NCI-H774 (cell line): ENCODE measurements at places on chromosomes 3 and 15.

- DNase-seq, result no peak
Observed at GRCh38 chr3:82078246-82078645, 316.8 kb upstream of the GBE1 start.

DNA sequence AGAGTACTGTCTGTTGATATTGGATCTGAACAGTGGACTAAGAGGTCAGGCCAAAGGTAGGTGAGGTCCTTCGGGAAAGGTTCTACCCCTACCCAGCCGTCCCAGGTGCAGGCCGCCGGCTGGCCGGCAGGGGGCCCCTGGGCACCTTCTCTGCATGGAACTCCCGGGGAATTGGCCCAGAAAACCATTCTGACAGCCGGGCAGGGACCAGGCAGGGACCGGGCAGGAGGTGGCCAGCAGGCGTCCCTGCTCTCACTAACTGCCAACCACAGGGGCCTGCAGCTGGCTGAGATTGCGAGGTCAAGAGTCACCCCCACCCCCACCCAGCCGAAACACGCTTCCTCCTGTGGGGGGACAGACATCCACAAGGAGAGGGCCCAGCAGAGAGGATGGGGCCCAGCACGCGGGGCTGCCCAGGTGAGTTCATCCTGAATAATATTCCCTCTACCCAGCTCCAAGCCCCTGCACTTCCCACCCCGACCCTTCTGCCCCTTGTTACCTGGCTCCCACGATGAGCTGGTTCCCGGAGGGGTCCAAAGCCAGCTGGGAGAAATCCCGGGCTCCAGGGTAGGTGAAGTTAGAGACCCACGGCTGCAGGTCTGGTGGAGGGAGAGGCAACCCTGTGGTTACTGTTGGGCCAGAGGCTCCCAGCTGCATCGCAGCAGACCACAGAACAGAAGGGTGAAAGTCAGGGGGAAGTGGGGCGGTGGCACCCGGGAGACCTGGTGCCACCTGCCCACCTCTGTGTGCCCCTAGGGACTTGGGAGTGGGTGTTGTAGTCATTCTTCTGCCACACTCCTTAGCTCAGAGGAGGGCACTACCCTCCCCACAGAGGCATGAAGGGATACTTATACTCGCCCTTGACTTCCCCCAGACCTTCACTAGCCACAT is 84.4 kb downstream of the SEMA5B start:
- no peak for DNase-seq

GRCh38 chr3:125960456-125961288 is 8.3 kb upstream of the ROPN1B start:
- no peak for DNase-seq

DNA sequence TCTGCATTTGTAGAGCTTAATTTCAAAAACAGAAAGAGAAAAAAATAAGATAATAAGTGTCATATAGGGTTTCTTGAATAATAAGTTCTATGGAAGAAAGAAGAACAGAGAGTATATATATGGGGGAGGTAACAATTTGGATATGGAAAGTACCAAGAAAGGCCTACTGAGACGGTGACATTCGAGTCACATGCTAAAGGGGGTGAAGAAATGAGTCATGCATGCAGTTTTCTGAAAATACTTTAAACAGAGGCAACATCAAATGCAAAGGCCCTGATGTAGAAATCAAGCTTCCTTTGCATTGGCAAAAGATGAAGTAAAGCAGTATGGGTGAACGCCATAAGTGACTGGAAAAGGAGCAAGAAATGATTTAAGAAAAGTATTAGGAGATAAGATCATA is 371.6 kb upstream of the ZNF385D start:
- DNase-seq, result no peak

- no peak for DNase-seq
Observed at GRCh38 chr15:35540885-35541284, 5.1 kb downstream of the DPH6 start.

DNA sequence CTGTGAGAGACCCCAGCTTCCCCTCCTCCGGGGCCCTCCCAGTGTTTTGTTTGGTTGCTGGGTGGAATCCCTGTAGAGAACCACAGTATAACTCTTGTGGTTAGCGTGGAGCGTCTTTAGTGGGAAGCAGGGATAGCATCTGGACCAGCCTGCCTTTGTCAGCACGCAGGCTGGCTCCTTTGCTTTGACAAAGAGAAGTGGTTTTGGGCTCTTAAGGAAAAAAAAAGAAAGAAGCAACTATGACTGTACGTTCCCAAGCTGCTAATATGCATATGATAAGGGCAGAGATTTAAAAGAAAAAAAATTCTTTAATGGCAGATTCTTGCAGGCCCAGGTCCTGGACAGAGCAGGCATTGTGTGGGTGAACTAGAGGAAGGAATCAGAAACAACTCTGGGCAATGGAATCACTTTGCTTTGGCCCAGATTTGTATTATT is 340.8 kb upstream of the CTDSPL start:
- DNase-seq, result no peak

- no peak for DNase-seq
Observed at GRCh38 chr3:50246517-50246954, 10.5 kb downstream of the GNAI2 start.

- no peak for DNase-seq
Observed at GRCh38 chr3:193621127-193621526, 28.1 kb downstream of the OPA1 start.
